ENCODE measurements at places on chromosomes 11 and 22.

DNA sequence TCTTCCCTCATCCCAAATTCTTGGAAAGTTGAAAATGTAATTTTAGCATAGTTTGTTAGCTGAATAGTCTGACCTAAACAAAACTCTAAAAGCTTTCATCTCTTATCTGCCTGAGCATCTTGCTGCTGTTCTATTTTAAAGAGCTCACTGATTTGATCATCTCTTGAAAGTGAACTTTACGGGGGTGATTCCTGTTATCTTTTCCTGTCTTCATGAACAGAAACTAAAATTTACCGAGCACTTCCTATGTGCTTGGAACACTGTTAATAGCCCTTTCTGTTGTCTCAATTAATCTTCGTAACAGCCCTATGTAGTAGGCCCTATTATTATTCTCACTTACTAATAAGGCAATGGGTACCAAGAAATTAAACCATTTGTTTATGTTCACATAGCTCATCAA, 12.3 kb downstream of the AMOTL1 start:
- DNase-seq: no peak

DNA sequence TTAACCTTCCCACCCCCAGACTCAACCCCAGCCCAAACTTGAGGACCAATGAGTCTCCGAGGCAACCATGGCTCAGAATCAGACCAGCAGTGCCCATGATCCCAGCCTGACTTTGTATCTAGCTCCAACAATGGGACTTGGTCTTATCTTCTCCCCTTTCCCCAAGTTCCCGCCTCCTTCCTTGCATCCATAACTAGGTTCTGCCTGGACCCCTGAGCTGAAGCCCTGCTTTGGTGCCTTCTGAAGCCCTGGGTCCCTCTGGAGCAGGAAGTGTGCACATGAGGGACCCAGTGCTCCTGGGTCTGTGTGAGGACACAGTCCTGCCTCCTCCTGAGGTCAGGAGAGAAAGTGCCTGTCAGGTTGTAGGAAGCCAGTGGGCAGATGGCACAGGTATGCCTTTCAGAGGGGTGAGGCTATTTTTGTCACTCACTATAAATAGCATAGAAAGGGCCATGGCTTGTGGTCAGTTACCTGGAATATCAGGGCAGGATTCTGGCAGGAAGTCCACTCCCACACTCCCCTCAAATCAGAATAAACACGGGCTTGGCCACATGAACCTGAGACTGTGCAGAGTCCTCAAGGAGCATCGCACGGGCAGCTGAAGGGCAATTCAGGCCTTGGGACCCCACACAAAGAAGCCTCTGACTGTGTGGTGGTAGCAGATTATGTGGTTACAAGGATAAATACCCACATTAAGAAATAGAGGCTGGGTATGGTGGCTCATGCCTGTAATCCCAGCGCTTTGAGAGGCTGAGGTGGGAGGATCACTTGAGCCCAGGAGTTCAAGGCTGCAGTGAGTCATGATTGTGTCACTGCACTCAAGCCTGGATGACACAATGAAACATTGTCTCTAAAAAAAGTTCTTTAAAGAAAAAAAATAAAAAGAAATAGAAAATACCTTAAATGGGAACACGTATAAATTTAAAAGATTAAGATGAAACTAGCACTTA, 27.4 kb downstream of the RCN1 start:
- no peak for DNase-seq

GRCh38 chr11:94557992-94558391, 9.2 kb upstream of the PIWIL4 start:
- DNase-seq: no peak

DNA sequence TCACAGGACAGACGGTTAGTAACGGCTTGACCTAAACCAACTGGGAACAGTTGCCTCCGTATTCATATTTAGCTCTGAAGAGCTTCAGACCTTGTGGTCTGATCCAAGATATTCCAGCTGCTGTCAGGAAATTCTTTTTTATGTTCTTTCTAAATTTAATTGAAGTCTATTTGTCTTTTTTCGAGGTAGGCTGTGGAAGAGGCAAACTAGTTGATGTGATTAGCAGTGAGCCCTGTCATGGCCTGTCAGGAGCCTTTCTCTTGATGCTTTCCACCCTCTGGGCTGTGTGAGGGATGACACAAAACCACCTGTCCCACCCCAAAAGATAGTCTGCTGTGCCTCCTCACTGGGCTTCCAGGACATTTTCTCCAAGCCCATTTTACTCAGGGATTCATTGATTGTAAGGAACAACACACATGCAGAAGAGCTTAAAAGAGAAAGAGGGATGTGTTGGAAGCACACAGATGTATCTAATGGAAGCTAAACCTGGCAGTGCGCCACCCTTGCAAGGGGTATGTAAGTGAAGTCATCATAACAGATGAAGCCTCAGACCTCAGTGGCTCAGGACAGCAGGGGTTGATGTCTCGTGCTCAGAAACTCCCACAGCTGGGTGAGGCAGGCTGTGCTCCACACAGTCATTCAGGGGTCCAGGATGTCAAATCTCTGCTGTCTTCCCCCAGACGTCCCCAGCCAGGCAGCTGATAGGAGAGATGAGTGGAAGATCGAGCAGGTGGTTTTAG, 170.0 kb downstream of the NCAM1 start:
- DNase-seq: no peak

GRCh38 chr22:22392131-22392530, 116.4 kb downstream of the ZNF280B start:
- DNase-seq: no peak

DNA sequence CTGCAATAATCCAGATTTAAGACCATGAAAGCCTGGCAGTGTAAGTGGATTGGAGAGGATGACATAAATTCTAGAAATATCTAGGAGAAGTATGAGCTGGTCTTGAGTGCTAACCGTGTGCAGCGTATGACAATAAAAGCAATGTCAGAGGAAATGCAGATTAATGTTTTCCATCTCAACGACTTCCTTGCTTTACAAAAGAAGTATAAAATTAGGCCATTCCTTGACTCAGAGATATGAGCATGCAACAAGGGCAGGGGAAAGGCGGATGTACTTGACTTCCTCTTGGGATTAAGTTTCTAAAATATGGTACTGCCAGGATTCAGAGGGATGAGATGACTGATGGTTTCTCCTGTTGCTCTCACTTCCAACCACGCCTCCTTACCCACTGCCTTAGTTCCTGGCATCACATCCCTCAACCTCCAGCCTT, 32.3 kb downstream of the ADAMTS15 start:
- no peak for DNase-seq

DNA sequence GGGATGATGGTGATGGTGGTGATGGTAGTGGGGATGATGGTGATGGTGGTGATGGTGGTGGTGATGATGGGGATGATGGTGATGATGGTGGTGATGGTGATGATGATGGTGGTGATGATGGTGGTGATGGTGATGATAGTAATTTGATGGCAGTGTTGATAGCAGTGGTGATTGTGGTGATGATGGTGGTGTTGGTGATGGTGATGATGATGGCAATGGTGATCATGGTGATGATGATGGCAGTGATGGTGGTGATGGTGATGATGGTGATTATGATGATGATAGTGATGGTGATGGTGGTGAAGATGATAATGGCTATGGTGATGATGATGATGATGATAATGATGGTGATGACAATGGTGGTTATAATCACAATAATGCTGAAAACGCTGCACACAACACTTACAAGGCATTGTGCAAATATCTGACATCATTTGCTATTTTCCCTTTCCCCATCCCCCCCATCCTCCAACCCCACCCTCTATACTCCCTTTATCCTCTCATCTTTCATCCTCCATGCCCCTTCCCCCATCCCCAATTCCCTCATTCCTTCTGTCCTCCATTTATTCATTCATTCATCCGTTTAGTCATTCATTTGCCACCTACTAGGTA, 230.1 kb downstream of the BRD1 start:
- no peak for DNase-seq

GRCh38 chr22:19874307-19875060, 19.8 kb upstream of the GNB1L start:
- DNase-seq: no peak

- DNase-seq: no peak
Measured at GRCh38 chr11:45233804-45234170, 52.4 kb downstream of the SYT13 start.

- DNase-seq: no peak
Measured at GRCh38 chr11:10911907-10912306, 54.1 kb upstream of the ZBED5 start.
